ENCODE measurements at places on chromosomes 3 and 15.

- no peak for DNase-seq
Observed at GRCh38 chr3:23550402-23550801, 255.4 kb upstream of the UBE2E1 start.

DNA sequence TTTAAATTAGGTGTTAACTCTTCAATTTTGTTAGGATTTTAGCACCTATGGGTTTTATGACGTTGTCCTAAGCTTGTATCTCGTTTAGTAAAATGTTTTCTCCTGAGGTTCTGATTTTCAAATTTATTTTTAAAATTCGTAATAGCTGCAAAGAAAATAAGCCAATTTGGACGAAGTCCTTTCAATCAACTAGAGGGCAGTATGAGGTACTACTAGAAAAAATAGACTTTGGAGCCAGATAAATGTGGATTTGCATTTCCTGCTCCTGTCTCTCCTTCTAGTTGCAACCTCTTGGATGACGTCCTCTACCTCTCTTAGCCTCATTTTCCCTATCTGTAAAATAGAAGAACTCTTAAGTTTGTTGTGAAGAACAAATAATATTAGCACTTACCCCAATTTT is 81.1 kb downstream of the SLTM start:
- DNase-seq = peak; percentile 26

DNA sequence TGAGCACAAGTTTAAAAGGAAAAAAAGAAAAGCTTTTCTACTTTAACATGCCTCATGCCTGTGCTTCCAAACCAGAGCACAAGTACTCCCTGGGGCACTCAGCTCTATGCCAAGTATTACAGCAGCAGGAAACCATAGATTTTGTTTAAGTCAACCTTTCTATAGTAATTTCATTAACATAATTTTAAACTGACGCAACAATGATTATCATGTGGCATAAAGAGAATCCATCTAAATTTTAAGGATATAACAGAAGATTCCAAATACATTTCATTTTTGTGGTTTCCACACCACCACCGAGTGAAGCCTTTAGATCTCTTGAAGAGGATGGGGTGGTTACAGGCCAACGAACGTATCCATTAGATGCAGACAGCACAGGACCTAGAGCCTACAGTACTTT is 112.1 kb downstream of the TNIK start:
- no peak for DNase-seq

GRCh38 chr3:129536374-129536667 is 6.7 kb upstream of the H1-8 start:
- DNase-seq = no peak

- DNase-seq = no peak
Observed at GRCh38 chr15:63446255-63446654, 58.1 kb upstream of the USP3 start.

GRCh38 chr3:147775816-147776530 is 366.8 kb downstream of the ZIC1 start:
- no peak for DNase-seq

- DNase-seq = no peak
Observed at GRCh38 chr15:74251131-74251811, 15.1 kb downstream of the CCDC33 start.

DNA sequence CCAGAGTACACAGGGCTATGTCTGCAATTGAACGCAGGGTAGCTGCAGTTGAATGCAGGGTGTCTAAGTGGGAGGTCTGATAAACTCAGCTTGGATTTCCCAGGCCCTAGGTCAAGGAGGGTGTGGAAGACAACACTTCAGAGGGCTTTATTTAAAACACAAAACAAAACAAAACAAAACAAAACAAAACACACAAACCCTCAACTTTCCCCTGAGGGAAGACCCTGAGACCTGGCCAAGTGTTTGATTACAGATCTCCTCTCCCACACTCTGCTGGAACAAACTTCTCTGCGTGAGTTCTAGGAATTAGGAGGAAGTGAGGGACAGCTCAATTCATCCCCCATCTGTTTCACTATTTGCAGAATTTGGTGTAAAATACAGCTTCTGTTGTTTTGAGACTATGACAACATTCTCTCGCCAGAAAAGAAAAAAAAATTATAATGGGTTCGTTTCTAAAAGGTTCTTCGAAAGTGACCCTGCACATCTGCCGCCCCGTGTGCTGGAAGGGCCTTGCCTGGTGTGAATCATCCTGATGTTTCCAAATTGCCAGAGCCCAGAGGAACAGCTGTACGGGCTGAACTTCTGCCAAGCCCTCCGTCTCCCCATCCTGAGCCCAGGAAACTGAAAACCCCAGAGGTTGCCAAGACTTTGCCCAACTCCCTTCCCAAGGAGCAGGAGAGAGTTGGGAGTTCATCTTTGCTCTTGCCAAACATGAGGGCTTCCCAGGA is 73.3 kb upstream of the RAD18 start:
- DNase-seq = no peak

- DNase-seq = no peak
Observed at GRCh38 chr3:126547721-126548120, 11.0 kb downstream of the C3orf22 start.

GRCh38 chr15:35834216-35834830 is 288.4 kb upstream of the DPH6 start:
- DNase-seq = no peak

DNA sequence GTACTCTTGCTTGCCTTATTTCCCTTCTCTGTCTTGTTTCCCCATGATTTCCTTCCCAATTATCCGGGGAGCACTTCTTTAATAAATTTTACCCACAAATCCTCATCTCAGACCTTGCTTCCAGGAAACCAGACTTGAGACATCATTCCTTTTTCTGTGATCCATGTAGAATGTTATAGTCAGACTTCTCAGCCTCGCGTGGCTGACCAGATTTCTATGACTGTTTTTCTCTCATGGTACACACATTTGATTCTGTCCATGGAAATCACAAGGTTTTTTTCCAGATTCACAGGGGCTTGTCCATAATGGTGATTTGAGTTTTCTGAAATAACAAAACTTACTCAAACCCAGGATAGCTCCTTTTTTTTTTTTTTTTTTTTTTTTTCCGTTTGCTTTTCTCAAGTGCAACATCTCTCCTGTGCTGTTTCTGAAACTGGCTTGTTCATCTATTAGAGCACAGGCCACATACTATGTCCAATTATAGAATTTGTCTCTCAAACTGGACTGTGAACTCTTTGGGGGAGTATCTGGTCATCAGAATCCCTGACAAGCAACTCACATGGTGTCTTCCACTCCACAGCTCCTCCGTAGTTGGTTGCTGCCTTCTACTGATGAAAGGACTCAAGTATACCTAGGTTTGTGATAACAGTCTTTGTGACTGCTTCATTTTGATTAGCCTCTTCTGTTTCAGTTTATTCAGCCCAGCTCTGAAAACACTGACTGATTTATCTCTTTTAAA is 50.8 kb downstream of the RBMS3 start:
- no peak for DNase-seq

DNA sequence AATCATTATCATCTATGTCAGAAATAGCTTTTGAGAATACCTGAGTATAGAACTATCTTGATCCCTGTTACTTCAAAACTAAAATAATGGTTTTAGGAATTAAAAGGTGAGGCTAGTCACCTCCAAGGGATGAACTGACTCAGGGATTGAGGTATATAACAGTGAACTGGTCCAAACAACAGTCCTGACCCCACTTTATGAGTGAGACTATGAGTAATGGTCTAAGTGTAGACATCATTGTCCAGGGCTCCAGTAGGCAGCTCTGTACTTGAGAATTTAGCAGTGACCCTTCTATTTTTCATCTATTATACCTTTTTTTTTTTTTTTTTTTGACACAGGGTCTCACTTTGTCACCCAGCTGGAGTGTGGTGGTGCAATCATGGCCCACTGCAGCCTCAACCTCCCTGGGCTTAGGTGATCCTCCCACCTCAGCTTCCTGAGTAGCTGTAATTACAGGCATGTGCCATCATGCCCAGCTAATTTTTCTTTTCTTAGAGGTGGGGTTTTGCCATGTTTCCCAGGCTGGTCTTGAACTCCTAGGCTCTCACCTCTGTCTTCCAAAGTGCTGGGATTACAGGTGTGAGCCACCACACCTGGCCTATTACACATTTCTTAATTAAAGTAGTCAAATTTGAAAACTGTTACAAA is 36.3 kb downstream of the MLH1 start:
- DNase-seq = no peak

GRCh38 chr3:107590786-107591185 is 68.0 kb downstream of the BBX start:
- no peak for DNase-seq

GRCh38 chr3:46284981-46285683 is 42.9 kb downstream of the CCR3 start:
- no peak for DNase-seq

- DNase-seq = no peak
Observed at GRCh38 chr3:168251371-168251770, 155.6 kb upstream of the GOLIM4 start.

DNA sequence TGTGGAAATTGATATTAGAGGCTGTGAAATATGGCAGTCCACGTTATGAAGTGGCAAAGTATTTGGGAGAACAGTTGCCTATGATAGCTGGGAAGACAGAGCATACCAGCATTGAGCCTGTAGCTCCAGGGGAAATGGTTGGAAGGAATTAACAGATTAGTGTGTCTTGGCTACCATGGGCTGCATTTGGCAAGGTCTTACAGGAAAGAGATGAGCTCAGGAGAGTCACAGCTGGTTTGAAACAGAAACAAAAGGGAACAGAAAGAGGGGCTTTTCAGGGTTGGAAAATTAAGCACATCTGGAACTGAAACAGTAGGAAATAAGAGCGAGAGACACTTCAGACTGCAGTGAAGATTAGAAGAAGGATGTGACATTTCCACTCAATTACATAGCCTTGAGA is 141.7 kb downstream of the FBLN2 start:
- DNase-seq = no peak

GRCh38 chr3:100882571-100882984 is 110.6 kb downstream of the ABI3BP start:
- no peak for DNase-seq

- no peak for DNase-seq
Observed at GRCh38 chr15:86384186-86384585, 304.5 kb downstream of the AGBL1 start.
